Frontal cortex (tissue), 4 donors: ENCODE measurements at places on chromosomes 11 and 22. TPM values are rescaled to one million over a fixed set of nuclear protein-coding genes. Genes with fewer than 3 reads are reported as not detected.

DNA sequence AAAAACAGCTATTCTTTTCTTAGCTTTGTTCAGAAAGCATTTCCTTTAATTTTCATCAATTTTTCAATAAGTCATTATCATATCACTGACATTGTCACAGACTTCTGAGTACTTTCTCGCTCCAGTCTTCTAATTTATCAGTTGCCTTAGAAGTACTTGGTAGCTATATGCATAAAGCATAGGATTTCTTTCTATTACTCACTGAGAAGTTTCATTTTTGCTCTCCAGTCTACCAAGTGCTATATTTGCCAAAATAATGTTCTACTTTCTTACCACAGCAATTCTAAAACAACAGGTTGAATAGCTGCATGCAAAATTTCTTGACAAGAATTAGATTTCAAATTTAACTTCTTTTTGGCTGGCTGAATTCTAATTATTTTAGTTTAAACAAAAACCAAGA is 116.3 kb downstream of the STK33 start:
- no peak for DNase-seq

- DNase-seq: no peak
Observed at GRCh38 chr11:69656536-69657455, 15.8 kb downstream of the CCND1 start.

DNA sequence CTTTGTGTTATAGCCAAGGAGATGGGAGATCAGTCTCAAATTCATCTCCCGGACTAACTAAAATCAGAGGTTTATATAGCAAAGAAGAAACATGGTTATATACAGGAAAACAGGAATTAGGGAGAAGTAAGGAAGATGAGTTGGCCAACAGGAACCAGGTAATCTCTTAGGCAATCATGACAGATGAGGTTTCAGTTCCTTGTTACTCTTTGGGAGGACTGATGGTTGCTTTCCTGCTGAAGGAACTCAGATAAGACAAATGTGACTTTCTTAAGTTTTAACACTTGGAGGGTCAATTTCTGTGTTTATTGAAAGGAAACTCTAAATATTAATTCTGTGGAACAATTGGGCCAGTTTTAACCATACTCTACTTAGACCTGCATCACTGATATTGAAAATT is 1072.0 kb upstream of the CNTN5 start:
- DNase-seq: no peak

The RCOR2 gene
- 14.3 TPM for total RNA-seq

DNA sequence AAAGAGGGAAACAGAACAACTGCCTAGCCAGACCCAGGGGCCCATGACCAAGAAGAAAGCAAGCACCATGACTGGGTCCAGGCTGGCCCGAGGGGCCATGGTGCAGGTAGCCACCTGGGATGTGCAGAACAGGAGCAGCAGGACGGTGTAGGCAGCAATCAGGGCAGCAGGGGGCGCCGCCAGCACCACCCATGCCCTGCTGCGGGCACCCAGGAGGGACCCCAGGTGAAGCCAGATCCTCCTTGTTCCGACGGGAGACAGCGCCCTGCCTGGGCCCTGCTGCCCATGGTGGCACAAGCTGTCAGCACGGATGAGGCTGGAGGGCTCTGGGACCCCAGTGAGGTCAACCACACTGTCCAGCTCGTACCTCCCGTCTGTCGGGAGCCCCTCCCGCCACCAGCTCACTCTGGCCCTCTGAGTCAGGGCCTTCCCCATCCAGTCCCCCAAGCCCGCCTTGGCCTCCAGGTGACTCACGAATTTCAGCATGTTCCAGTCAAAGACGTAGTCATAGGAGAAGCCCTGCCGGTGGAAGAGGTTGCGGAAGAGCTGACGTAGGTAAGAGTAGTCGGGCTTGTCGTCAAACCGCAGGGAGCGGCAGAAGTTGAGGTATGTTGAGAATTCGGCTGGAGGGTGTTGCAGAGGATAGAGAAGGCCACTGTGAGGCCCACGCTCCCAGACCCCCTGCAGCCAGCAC is 18.8 kb downstream of the CSNK1E start:
- DNase-seq: no peak

GRCh38 chr11:65425105-65425970 is 2.7 kb downstream of the NEAT1 start:
- no peak for DNase-seq

The ROBO4 gene
- total RNA-seq: 1.6 TPM

- DNase-seq: no peak
Observed at GRCh38 chr11:61771985-61772455, 19.6 kb downstream of the MYRF start.

DNA sequence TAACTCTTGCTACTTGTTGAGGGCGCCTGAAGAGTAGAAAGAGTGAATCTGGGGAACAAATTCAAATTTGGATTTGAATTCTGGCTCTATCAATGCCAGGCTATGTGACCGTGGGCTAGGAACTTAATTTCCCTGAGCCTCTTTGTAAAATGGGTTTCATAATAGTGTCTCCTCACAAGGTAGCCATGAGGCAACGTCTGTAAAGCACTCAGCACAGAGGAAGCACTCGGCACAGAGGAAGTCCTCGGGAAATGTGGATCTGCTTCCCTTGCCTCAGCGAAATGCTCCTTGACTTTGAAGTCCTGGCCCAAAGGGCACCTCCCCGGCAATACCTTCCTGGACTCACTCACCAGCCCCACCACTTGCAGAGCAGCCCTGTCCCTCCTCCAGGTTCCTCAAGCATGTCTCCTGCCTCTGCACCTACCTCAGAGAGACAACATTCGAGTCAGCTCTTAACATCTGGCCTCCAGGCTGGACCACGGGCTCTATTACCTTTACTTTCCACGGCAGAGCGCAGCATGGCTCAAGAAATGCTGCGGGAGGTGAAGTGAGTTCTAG is 17.7 kb downstream of the CD6 start:
- no peak for DNase-seq

The CARD18 gene
- total RNA-seq: not detected

GRCh38 chr11:19642185-19643158 is 70.2 kb upstream of the NAV2 start:
- no peak for DNase-seq

- no peak for DNase-seq
Observed at GRCh38 chr22:32237906-32238305, 17.2 kb downstream of the SLC5A4 start.

The SULT4A1 gene
- 47.7 TPM for total RNA-seq

DNA sequence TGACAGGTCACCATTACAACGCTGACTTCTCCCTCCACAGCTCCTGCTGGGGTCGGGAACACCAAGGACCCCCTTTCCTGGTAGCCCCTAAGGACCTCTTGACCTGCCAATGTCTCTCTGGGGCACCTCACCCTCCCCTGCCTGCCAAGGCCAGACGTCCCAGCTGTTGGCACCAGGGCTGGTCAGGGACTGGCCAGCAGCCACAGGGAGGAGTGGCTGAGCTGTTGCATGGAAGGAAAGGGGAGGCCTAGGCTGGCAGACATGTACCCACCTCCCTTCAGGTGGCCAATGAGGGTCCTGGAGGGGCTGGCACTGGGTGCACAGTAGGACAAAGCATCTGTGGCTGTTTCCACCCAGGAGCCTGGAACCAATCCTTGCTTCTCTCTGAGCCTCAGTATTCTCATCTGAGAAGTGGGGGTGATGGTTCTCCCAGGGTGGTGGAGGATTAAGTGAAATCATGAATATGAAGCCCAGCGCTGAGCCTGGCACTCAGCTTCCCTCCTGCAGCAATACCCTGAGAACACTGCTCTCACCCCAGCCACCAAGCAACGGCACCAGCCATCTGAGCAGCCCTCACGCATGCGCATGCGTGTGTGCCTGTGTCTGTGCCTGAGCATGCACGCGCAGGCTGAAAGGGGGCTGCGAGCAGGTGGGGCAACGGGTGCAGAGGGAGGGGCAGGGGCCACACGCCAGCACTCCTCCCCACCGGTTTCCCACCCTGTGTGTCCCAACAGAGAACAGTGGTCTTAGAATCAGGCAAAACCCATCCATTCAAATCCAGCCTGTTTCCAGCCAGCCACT is 5.9 kb downstream of the KCNJ4 start:
- no peak for DNase-seq

The MS4A15 gene
- not detected for total RNA-seq

- no peak for DNase-seq
Observed at GRCh38 chr11:68043029-68043348, 4.2 kb downstream of the TCIRG1 start.

GRCh38 chr11:89361734-89362133 is 129.4 kb downstream of the NOX4 start:
- no peak for DNase-seq

GRCh38 chr11:23021287-23021863 is 161.1 kb upstream of the CCDC179 start:
- DNase-seq: no peak

The NRGN gene
- 2.9 TPM for total RNA-seq

DNA sequence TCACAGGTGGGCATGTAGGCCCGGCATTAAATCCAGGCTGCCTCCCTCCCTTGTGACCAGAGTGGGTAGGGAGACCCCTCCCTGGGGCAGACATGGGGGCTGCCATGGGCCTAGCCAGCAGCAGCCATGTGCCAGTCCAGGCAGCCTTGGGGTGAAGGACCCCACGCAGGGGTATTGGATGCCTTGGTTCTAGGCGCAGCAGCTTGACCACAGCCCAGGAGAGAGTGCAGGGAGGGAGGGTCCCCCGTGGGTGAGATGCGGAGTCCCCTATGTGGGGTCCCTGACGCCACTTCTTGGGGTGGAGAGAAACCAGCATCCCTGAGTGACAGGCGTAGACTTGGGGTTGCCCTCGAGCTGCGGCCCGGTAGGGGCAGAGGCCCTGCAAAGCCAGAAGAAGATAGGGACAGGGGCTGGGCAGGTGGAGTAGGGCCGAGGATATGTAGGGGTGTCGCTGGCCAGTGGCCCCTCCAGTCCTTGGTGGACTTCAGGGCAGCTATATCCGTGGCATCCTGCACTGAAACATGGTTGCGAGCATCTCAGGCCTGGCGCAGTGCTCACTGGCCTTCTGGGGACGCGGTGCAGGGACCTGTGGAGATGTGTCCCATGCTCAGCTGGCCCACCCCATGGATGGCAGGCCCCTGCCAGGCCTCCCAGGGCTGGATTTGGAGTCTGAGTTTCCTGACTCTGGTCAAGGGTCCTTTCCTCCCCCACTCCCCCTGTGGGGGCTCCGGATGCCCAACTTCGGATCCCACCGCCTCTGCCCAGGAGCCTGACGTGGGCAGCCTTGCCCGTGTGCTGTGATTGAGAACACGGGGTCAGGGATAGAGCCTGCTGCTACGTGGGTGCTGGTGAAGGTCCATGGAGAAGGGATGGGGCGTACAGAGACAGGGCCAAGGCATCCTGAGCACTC is 1179.8 kb downstream of the BRD1 start:
- no peak for DNase-seq
